ENCODE measurements at places on chromosomes 12 and 14.
A peak's percentile ranks its signal among the peaks of the same experiment; 100 is the strongest.

DNA sequence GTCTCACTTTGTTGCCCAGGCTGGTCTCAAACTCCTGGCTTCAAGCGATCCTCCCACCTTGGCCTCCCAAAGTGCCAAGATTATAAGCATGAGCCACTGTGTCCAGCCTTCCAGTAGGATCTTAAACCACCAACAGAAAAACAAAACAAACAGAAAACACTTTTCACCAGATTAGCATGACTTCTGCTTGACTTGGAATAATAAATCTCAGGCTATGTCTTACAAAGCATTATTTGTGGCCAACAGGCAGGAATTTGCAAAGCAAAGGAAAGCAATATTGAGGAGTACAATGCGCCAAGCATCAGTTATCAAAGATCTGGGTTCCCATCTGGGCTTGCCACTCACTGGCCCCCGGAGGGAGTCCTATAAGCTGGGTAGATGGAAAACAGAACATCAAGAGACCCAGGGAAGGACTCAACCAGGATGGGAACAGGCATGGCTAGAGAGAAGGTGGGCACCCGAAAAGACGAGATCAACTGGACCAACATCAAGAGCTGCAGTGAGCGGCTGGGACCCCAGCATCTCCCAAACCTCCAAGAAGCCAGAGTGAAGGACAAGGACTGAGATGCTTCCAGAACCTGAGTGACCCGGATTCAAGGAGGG lies 101.2 kb downstream of the TMEM30B start:
- DNase-seq, result no peak

DNA sequence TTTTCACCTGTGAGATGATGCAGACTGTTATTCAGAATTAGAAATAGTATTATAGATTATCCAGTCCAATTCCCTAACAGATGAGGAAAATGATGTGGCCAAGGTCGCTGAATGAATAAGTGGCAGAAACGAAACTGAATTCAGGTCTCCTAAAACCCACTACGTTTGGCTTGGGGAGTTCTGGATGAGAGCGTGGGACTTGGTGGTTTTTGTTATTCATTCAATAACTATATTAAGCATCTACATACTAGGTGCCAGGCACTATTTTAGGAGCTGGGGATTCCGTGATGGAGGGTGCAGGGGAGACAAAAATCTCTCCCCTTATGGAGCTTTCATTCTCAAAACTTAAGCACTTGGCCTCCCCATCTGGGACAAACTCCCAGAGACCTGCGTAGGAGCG lies 813 bp upstream of the CCDC184 start:
- DNase-seq, result no peak

DNA sequence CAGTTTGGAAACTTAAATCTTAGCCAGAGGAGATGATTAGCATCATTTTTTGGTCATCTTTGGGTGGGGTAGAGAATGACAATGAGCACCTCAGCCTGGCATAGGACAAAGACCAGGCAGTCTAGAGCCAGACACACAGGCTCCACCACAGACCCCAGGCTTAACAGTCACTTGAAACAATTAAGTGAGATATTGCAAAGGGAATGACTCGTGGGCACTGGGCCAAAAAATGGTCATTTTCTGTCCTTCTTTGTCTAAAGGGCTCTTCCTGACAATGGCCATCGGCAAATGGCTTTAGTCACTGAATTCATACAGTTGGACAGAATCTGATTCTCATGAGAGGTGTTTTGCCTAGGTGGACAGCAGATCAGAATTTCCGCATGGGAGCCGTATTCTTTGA lies 78.0 kb upstream of the DICER1 start:
- no peak for DNase-seq

DNA sequence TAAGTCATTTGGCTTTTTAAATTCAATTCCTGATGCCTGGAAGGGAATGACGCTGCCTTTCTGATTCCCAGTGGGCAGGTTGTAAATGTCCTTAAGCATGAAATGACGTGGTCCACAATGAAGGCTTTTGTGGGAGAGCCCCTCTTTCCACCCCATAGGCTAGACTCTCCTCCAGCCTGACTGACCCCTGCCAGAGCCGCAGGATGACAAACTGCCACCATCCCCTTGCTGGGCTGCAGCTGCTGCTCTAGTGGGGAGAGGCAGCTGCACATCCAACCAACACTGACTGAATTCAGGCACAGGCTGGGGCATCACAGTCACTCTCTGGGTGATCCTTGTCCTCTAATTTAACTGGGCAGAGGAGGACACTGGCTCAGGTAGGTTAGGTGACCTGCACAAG lies 6.3 kb downstream of the TSPAN11 start:
- DNase-seq, result no peak

- DNase-seq, result no peak
Observed at GRCh38 chr12:90908465-90908864, 46.5 kb downstream of the CCER1 start.

DNA sequence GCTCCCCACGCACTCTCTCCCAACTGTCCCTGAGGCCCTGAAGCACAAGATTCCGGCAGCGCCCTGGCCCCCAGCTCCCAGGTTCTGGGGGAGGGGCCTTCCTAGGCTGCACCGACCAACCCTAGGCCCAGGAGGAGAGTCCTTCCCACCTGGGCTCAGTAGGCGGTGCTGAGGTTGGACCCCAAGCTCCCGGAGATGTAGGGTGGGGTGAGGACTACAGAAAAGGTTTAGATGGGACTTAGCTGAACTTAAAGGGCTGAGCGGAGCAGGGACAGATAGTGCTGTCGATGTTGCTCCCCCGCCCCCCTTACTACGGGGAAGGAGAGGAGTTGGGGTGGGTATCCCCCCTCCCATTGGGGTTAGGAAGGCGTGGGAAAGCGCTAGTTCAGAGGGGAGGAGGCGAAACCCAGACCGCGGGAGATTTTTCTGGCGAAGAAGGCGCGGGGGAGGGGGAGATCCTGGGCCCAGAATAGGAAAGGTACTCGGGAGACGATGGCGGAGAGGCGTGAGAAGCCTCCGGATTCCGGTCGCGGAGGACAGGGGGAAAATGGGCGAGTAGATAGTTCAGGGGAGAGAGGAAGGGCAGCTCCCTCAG lies 4.2 kb upstream of the BAZ2A start:
- DNase-seq, result peak; percentile 19

- DNase-seq, result peak; percentile 37
Observed at GRCh38 chr12:103495469-103496456, at the start of gene C12orf42. TSS of gene C12orf42 (minus strand) at chr12:103495968. CDS start at chr12:103478426, 17,542 bp downstream.

DNA sequence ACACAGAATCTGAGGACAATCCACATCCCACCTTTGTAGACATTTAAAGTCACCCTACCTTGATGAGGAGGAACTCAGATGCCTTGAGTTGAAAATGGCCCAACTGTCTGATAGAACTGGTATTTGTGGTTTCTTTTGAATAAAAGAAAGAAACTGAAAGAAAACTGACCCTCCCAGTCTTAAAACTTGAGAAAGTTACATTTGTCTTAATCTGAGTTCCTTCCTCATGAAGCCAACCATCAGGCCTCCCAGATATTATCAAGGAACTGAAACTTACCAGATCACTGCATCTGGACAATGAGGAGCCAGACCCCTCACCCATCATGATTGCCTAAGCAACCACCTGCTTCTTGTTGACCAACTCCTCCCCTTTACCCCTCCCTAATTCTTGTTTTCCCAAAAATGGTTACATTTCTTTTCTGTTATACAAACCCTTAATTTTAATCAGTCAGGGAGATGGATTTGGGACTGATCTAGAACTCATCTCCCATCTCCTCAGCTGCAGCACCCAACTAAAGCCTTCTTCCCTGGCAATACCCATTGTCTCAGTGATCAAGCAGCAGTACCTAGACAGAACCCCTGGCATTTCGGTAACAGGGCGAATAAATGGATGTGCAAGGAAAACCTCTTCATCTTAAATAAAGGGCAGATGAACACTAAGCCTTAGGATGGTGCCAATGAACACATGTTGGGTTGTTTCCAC lies 72.0 kb upstream of the RESF1 start:
- DNase-seq, result no peak

DNA sequence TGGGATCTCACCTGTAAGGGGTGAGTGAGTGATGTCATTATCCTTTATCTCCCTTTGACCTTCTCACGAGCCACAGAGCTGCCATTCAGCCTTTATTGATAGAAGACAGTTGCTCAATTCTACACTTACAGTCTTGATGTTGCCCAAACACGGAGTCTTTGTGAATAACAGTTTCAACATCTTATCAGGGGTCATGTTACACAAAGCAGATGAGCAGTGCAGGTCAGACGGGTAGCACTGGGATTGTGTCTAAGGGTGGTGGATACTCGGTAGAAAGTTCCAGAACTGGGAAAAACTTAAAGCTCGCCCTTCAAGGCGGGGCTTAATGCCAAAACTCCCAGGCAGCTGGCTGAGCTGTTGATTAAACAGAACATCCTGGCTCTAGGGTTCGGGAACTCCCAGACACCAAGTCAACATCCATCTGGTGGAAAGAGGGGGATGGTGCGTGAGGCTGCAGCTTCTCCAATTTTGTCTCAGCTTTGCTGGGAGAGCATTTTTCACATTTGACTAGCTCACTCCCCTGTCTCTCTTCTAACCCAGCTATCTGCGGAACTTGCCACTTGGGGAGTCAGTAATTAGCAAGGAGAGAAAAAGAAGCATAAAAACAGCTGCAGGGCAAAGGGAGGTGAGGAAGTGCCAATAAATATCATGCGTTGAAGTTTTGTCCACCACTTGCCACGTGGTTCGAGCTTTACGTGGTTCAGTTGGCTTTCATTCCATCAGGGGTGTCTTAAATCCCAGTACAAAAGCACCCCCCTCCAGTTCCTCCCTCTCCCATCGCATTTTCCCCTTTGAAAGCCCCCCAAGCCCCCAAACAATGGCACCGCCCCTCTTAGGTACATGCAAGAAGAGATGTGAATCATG lies 31.0 kb downstream of the FOXN4 start:
- no peak for DNase-seq

- no peak for DNase-seq
Observed at GRCh38 chr14:70422538-70422937, 5.6 kb upstream of the SYNJ2BP start.

DNA sequence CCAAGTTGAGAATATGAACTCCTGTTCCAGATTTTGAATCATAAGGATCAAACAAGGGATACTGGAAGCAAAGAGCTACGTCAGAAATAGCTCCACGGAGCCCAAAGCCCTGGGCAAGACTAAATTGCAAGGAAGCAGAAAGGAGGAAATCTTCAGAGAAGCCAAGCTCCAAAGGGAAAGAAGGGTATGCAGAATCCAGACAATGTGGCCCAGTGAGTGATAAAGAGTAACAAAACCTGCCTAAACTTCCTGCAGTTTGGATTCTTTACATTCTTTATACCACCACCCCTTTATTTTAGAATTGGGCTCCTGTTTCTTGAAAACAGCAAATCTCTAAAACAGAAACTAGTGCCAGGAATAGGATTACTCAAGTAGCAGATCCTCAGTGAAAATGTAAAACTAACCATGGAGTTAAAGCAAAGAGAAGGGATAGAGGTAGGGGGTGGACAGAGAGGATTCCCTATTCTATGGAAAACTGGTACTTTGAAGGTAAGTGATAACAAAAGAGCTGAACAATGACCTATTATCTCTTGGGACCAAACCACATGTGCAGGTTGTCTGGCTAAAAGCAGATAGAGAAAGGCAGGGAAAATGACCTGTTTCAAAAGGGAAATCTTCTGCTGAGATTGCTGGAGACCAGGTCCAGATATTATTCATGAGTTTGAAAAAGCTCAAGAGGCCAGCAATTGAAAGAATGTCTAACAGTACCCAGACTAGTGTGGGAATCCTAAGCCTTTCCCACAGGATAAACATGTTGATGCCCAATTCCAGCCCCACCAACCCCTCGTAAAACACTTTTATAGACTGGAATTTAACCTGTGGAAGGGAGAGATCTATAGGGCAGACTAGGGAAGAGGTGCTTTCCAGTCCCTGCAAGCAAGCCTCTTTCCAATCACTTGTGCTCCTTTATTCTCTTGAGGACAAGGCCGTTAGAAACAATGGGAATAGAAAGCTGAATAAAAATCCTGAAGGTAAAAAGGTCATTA lies 24.5 kb downstream of the MBIP start:
- no peak for DNase-seq

DNA sequence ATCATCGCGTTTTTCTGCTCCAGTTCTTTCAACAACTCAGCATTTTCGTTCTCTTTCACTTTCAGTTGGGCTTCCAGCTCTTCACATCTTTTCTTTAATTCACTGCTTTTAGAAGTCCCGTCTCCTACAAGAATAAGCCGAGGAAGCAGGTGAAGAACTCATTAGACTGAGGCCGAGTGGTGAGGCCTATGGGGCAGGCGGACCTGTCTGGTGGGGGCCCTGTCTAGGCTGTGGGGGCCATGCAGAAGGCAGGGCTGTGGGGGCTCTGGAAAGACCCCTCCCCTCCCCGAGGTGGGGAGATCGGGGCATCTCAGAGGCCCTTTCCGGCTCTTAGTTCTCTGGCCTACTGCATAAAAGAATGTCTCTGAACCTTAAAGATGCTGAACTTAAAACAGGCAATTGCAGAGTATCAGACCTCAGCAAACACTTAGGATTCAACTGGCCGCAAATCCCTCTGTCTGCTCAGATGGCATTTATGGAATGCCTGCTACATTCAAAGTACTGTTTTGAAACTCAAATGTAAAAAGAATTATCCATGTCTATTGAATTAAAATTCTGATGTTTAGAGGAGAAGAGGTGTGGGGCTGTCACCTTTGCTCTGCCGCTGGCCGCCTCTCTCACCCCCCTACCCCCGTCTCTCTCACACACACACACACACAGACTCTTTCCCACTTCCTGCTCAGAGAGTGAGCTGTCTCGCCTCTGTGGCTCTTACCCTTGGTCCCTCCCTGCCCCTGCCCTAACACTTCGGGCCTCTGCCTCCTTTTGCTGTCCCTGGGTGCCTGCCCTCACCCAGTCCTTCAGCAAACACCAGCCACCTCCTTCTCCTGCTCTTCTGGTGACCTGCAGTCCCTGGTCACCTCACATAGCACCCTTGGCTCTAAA lies 34.7 kb downstream of the CCDC92 start:
- DNase-seq, result peak; percentile 63

GRCh38 chr12:27297566-27297965 lies 35.1 kb upstream of the BMAL2 start:
- DNase-seq, result no peak

- DNase-seq, result peak; percentile 24
Observed at GRCh38 chr12:39627914-39628313, 8.3 kb upstream of the ABCD2 start.

DNA sequence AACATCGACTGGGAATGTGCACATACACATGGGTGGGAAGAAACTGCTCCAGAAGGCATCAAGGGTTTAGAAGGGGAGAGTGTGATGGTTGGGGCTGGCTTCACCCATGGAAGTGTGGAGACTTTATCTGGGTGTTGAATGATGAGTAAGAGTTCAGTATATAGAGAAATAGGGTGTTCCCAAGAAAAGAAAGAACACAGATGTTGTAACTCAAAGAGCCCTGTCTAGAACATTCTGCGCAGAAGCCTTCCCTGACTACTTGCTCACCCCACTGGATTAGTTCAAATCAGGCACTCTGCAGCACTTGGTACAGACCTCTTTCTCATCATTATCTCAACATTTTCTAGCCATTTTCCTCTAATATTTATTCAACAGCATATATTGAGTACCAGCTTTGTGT lies 491.7 kb downstream of the SNAPC1 start:
- DNase-seq, result no peak

- no peak for DNase-seq
Observed at GRCh38 chr12:104345234-104346066, 41.9 kb downstream of the EID3 start.

GRCh38 chr14:100660882-100661635 lies 65.6 kb upstream of the DLK1 start:
- no peak for DNase-seq

GRCh38 chr12:100061814-100062213 lies 77.1 kb upstream of the ANKS1B start:
- DNase-seq, result no peak

GRCh38 chr12:63151623-63152320 lies 771 bp upstream of the AVPR1A start:
- peak; percentile 12 for DNase-seq
